Left lobe of liver (tissue), 2 donors: ENCODE measurements at places on chromosomes 5 and 9. TPM values are rescaled to one million over a fixed set of nuclear protein-coding genes. Genes with fewer than 3 reads are reported as not detected.

The ANKRD34B gene
- total RNA-seq = not detected

- no peak for DNase-seq
Observed at GRCh38 chr9:618478-618877, 223.0 kb upstream of the DMRT1 start.

The KIF4B gene
- total RNA-seq = not detected

GRCh38 chr9:36194326-36195000, 3.7 kb downstream of the CLTA start:
- no peak for DNase-seq

The PCDHA1 gene
- total RNA-seq = not detected

- no peak for DNase-seq
Observed at GRCh38 chr9:113886933-113887332, 10.8 kb downstream of the ZNF618 start.

The CDH9 gene
- total RNA-seq = not detected
